Activated naive CD4-positive, alpha-beta T cell treated with anti-CD3 and anti-CD28 coated beads, Interleukin-2, amount 50 U/mL, for 72 hours (primary cell): ENCODE measurements at places on chromosomes 4 and X. TPM values are rescaled to one million over a fixed set of nuclear protein-coding genes. Genes with fewer than 3 reads are reported as not detected.

Gene LRAT
- not detected for total RNA-seq

Gene ZNF711
- 0.45 TPM for total RNA-seq

Gene TRPC5OS
- total RNA-seq, result not detected

DNA sequence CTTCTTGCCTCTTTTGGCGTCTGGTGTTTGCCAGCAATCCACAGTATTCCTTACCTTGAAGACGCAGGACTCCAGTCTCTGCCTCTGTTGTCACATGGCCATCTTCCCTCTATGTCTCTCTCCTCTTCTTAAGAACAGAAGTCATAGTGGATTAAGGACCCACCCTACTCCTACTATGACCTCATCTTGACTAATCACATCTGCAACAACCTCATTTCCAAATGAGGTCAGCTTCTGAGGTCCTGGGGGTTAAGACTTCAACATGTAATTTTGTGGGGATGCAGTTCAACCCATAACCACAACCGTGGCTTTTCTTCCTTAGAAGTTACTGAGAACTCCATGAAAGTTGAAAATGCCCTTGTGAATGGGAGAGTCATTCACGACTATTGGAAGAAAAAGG, 23.3 kb downstream of the TLR8 start:
- no peak for DNase-seq

DNA sequence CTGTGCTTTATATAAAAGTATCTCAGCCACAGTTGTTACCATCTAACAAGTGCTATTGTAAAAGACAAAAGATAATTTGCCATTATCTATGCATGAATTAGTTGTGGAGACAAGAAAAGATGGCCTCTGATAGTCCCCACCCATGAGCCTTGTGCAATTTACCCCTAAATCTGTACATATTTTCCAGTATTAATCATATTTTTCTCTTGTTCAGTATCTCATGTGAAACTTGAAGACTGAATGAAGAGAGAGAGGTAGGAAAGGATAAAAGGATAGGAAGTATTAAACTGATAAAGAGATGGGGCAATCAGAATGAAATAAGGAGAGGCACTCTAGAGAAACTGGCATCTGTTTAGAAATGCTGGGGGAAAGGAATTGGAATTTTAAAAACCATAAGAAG, 3.7 kb downstream of the MYOZ2 start:
- no peak for DNase-seq

GRCh38 chr4:83266689-83267088, 17.9 kb downstream of the COQ2 start:
- DNase-seq, result no peak

Gene C4orf54
- total RNA-seq, result not detected

Gene ZFP42
- total RNA-seq, result not detected

DNA sequence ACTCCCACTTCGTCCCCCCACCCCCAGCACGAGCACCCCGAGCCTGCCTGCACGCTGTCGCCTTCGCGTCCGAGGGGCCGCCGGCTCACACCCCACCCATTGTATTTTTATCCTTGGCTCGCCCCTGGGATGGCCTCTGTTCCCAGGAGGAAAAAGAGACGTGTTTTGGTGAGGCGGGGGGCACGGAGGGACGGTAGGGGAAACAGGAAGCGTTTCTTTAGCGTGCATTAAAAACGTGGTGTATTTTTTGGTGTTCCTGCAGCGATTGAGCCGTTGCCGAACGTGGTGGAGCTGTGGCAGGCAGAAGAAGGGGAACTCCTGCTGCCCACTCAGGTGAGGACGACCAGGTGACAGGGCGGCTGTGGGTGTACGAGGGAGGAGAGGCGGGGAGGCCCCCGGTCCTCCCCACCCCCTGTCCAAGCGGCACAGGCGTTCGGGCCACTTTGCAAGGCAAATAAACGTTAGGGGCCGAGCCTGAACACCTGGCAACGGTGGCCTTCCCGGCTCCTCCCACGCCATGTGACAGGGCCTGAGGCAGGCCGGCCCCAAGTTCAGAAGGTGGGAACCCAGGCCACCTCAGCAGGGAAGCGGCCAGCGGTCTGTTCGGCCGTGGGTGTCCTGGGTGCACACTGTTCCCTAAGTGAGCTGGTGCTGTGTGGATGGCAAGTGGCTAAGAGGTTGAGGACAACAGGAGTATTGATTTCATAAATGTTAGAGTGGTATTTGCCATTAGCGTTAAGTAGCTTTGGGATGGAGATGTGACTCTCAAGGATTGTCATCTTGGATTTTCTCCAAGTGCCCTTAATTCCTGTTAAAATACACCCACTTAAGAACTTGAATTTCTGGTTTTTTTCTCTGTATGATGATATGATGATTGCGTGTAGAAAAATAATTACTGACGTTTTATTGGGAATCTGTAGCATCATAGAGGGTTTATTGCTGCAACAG, 1.1 kb downstream of the TMEM131L start:
- DNase-seq, result peak; percentile 41

- no peak for DNase-seq
Observed at GRCh38 chr4:16669036-16669435, 229.4 kb downstream of the LDB2 start.

DNA sequence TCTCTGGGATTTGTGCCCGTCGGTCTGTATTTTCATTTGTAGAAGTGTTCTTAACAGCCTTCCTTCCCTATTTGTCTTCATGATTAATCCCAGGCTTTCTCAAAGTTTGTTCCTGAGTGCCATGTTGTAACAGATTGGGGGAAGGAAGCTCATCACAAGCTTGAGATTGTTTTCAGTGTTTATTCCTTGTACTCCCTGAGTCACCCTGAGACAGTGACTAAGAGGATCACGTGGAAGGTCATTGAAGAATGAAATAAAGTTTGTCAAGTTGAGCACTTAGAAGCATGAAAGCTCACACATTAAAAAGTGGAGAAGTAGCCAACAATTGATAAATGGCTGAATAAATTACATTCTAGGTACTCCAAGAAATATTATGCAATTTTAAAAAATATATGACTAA, 153.5 kb upstream of the FAM241A start:
- no peak for DNase-seq

DNA sequence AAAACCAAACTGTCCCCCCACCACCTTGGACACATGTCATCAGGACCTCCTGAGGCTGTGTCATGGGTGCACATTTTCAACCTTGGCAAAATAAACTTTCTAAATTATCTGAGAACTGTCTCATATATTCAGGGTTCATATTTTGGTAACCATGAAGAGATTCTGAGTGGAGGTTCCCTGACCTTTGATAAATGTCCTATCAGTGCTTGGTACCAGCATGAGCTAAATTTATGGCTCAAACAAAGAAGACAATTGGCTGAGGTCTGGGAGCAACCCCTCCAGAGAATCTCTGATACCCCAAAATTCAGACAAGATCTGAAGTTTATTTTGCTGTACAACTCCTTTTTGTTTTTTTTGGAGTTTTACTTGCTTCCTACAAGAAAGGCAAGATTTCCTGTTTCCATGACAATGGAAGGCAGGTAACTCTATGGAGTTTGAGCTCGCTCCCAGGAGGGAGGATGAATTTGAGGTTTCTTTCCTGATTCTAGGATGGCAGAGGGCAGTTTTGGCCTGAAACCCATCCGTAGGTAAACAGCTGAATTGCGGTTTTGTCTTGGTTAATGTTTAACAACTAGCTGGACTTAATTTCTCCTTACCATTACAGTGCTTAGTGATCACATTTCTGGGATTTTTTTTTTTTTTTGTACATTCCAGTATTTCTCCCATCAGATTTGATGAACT, 14.5 kb downstream of the UGT2B15 start:
- DNase-seq, result no peak

DNA sequence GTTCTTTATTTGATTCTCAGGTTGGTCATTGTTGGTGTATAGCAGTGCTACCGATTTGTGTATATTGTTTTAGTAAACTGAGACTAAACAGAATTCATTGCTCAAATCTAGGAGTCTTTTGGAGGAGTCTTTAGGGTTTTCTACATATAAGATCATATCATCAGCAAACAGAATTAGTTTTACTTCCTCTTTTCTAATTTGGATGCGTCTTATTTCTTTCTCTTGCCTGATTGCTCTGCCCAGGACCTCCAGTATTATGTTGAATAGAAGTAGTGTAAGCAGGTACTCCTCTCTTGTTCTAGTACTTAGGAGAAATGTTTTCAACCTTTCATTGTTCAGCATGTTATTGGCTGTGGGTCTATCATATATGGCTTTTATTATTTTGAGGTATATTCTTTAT, 92.6 kb downstream of the IQCM start:
- DNase-seq, result no peak

DNA sequence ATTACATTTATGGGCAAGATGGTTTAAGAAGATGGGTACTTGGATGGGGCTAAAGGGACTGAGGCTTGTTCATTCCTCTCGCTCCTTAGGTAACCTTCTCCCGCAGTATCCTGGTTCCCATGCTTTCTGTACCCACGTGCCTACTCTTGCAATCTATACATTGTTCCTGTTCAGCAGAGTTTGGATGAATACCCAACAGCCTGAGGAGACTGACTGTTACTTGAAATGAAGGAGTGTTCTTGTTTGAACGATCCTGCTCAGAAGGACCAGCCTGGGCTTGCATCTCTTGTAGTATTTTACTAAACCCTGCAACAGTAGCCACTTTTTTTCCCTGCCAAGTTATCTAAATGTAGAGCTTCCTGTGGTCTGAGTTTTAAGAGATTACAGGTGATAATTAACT, 33.7 kb upstream of the ADH6 start:
- DNase-seq, result no peak

Gene PAGE4
- total RNA-seq, result not detected

GRCh38 chrX:24355095-24355494, 5.3 kb upstream of the SUPT20HL1 start:
- DNase-seq, result no peak

DNA sequence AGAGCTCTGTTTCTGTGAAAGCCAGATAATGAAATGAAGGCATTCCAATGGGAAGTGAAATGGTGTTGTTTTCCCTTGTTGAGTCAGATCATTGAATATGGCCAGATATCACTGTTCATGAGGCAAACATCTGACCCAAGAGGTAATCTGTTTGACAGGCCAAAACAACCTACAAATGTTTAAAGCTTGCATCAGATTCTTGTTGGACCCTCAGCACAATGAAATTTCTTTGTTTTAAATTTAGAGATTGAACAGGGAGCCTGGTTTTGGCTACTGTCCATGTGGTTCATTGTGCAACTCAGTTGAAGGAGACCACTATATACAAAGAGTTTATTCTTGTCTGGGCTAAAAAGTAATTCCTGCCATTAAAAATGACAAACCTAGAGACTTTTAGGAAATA, 159.1 kb downstream of the AFF2 start:
- DNase-seq, result no peak

Gene SMARCA5
- 42.8 TPM for total RNA-seq

Gene FAM47A
- not detected for total RNA-seq

Gene CFAP99
- not detected for total RNA-seq

DNA sequence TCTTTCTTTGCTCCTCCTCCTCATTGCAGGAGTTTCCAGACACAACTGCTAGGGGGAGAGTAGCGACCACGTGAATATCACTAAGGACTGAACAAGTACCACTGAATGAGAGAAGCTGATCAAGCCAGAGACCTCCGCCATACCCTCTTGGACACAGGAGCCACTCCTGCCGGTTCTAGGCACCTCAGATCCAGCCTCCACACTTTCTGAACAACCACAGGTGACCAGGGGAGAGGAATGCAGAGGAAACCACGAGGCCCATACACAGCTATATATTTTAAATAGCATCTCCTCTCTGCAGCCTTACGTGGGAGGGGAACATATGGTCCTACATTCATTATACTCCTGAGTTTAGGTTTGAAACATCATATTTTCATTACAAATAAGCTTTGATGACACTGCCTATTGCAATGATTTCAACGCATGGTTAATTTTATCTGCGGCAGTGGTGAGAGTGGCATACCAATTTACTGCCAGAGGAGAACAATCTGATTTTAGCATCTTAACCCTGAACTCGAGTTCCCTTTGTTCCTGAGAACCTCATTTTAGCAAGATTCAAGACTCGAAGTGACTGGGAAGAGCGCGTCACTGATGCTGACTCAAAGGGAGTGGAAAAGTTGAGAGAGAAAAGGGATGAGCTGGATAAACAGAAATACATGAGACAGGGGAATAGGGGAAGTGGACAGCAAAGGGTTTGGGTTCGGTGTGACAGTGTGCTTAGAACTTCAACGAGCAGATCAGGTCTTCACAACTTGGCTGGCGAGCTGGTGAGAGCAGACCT, 231.7 kb upstream of the PPARGC1A start:
- DNase-seq, result no peak

- DNase-seq, result no peak
Observed at GRCh38 chr4:32932156-32932555, 2212.0 kb downstream of the PCDH7 start.

GRCh38 chr4:8314691-8315255, 45.2 kb downstream of the HTRA3 start:
- no peak for DNase-seq

DNA sequence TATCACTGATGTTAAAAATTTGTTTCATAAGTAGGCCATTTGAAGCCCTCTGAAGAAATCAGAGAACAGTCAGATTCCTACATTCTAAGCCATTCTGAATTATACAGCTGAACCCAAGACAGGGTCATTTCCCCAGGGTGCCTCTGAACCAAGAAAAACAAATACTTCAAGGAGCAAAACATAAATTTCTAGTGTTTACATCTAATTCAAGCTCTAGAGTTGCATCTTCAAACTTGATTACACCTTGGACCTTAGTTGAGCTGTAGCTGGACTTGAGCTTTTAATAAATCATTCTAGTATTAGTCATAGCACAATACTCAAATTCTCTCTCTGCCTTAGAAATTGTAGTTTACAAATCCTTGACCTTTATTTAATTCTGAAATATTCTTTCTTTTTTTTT, 87.6 kb upstream of the IL15 start:
- no peak for DNase-seq

DNA sequence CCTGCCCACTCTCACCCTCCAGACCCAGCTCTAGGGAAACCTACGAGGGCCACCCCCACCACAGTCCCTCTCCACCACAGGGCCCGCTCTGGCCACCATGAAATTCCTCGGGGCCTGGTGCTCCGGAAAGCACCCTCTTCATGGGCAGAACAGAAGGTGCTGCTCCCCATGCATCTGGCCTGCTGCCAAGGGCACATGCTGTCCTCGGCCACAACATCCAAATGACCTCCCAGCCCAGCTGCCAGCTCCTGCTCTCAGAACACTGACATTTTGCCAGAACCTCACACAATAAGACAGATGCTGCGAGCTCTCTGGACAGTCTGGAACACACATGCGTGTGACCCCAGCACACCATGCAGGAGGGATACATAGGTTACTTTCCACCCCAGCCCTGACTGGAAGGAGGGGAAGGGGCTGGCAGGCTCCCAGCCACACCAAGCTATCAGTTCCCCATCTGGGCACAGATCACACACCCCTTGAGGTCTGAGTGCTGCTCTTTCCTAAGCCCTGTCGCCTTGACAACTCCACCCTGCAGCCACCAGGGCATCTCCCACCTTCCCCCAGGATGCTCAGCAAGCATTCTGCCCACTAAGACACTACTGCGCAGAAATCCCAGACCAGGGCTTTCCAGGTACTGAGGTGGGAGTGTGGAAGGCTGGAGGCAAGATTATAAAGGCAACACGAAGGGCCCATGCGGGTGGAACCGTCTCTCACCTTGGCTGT, 5.8 kb downstream of the CCNQ start:
- DNase-seq, result no peak

Gene TSPYL2
- 97.4 TPM for total RNA-seq

DNA sequence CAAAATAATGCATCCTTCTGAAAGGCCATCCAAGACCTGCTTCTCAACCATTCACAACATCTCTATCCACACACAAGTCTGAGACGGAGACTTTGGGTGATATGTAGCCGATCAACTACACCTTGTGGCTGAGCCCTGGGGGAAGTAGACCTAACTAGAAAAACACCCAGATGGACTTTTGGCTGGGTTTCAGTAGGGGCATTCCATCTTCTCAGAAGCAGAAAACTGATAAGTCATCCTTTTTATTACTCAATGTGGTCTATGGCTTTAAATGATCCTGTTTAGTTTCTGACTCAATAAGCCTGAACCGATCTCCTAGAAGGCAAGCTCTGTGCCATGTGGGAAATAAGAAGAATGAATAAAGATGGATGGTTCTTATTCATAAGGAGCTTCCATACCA, 82.5 kb upstream of the AFF2 start:
- no peak for DNase-seq
